ENCODE measurements at places on chromosomes 1 and 21.

GRCh38 chr1:180560868-180561600 lies 2.3 kb downstream of the OVAAL start:
- DNase-seq = peak; percentile 32

GRCh38 chr21:33578214-33578613 lies 10.3 kb downstream of the DONSON start:
- DNase-seq = no peak

DNA sequence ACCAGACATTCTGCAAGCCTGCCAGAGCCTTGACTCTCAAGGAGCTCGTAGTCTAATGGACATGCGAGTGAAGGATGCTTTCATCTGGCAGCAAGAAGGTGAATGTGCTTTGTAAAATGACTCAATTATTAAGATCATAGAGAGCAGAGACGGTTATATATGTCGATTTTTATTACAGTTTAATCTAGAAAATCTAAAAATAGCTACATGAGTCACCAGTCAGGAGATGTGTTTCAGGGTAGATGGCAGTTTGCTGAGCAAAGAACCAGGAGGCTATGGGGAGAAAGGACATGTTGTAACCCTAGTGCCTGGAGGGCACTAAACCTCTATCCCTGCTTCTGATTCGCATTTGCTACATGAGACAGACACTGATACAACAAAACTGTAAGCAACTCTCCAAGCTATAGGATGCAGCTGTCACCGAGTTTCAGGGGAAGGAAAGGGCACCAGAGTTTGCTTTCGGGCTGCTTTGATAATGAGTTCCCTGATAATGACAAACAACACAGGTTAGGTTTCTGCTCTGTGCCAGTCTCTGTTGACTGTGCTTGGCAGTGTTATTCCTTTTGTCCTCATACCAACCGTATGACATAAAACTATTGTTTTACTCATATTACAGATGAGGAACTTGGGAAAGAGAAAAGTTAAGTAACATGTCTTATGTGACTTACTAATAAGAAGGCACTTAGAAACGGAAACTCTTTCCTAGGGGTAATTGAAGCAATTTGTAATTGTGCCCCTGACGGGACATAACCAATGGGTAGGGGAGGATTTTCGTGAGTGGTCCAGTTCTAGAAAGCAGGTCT lies 43.2 kb downstream of the C1orf198 start:
- DNase-seq = peak; percentile 21

DNA sequence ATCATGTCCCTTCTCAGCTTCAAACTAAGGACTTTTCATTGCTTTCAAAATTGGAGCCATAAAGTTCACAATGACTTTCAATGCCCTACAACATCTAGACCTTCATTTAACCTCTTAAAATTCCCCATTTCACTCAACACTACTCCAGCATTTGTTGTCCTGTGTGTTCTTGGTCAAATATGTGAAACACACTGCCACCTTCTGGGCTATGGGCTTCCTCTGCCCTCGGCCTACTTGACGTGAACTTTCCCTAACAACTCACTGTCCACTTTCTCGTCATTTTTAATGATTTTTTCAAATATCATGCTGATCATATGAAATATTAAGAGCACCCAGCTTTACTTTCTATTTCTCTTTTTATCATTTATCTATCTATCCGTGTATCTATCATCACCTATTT lies 2018.4 kb downstream of the NCAM2 start:
- peak; percentile 16 for DNase-seq

DNA sequence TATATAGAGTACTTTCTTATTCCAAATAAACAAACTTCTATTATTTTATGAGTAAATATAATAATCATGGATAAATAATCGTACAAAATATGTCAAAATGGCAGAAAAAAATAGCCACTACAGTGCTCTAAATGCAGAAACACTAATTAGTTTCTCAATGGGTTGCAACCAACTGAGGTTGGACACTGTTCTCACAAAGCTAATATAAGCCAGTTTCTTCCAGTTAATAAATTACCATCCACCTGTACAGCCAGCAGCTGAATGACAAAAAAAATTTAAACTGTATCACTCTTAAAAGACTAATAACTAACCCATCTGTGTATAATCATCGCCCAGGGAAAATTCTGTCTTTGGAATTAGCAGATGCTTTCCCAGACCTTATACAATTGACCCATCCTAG lies 36.9 kb downstream of the GDAP2 start:
- no peak for DNase-seq

DNA sequence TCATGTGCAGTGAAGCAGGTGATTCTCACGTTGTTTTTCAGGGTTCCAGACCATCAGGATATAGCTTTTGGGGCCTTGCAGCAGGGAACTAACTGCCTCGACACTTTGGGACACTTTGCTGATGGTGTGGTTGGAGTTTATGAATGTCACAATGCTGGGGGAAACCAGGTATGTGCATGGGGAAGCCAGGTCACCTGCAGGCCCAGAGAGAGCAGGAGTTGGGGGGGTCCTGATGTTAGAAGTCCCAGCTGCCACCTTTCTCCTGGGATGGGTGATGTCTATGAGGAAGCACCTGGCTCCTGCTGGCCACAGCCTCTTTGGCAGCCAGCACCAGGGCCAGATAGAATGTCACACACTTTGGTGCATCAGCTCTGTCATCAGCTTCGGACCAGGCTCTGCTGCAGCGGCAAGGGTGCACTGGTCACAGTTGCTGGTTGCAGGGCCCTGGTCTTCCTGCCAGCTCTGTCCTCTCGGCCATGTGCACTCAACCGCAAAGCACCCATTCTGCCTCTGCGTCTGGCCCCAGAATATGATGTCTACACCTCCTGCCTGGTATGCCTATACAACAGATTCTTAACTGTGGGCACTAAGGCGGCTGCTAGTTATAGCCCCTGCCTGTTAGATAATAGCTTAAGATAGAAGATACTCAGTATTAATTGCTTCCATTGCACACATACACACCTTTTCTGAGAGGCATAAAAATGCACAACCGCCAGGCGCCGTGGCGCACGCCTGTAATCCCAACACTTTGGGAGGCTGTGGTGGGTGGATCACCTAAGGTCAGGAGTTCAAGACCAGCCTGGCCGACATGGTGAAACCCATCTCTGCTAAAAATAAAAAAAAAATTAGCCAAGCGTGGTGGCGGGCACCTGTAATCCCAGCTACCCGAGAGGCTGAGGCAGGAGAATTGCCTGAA lies 160.7 kb downstream of the PGBD5 start:
- DNase-seq = no peak

DNA sequence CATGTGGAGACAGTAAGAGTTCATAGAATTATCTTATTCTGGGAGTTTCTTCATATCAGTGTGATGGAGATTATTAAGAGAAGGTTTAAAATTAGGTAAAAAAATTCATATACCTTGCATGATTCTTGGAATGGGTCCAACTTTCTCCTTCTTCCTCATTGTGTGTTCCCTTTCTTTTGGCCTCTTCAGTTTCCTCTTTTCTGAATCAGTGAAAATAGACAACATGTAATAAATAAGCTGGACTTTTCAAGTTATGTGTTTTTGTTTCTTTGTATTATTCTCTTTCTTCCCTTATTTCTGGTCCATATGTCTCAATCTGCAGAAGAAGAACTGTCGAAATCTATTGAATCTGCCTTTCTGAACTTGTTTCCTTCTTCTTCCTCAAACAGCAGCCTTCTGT lies 30.5 kb downstream of the C4BPA start:
- DNase-seq = no peak

- DNase-seq = no peak
These were observed 512 bp downstream of the FBLIM1 start for GRCh38 chr1:15758953-15759661.

DNA sequence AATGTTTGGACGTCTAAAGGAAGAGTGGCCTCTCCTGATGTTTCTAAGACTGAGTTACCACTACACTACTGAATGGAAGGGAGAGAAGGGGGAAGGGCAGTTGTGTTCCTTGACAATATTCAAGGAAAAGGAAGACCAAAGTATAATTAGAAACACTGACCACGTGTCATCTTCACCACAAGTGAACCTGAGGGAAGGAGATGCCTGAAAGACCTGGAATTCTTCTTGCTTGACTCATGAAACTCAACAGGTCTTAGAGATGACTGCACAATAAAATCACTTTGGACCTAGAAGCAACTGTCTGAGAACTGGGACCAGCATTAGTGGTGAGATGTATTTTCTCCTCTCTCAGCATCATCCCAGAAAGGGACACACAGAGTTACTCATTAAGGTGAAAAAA lies 56.7 kb downstream of the PTPN14 start:
- peak; percentile 73 for DNase-seq

DNA sequence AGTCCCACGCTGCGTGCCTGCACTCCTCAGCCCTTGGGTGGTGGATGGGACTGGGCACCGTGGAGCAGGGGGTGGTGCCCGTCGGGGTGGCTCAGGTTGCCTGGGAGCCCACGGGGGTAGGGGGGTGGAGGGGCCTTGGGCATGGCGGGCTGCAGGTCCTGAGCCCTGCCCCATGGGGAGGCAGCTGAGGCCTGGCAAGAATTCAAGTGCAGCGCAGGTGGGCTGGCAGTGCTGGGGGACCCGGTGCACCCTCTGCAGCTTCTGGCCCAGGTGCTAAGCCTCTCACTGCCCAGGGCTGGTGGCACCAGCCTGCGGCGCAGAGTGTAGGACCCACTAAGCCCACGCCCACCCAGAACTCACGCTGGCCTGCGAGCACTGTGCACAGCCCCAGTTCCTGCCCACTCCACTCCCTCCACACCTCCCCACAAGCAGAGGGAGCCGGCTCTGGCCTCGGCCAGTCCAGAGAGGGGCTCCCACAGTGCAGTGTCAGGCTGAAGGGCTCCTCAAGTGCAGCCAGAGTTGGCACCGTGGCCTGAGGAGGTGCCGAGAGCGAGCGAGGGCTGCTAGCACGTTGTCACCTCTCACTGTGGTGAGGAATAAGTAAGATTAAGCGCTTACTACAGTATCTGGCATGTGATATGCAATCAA lies 12.8 kb downstream of the TNNI3K start:
- no peak for DNase-seq

GRCh38 chr1:95534985-95535384 lies 301.0 kb downstream of the RWDD3 start:
- DNase-seq = no peak

DNA sequence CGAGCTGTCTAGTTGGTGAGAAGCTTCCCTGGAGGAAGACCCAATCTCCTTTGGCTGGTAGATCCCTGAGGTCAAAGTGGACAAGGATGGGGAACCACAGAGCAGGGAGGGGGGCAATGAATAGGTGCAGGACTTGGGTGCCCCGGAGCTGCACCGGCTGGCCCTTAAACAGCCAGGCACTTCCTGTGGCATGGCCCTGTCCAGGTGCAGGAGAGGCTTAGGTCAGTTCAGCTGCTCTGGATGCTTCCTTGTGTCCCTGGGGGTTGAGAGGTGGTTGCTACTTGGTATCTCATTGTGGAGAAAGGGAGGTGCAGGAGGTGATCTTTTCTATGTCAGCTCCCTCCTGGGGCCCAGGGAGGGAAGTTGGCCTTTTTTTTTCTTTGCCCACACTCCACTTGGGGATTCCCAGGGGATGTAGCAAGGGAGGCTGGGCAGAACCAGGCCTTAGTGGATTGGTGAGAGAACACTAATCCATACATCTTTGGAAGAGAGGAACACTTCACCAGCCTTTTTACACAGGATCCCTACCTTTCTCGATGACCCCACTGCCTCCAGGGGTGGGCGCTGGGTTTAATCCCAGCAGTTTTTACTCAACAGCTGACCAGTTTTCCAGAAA lies 1.2 kb upstream of the ST3GAL3 start:
- no peak for DNase-seq

GRCh38 chr1:209729436-209729835 lies 24.8 kb downstream of the HSD11B1 start:
- DNase-seq = no peak

GRCh38 chr1:30777060-30777903 lies 19.7 kb upstream of the LAPTM5 start:
- DNase-seq = no peak

- no peak for DNase-seq
These were observed 113.5 kb downstream of the LHX9 start for GRCh38 chr1:198030682-198031081.

- peak; percentile 76 for DNase-seq
These were observed 40.6 kb downstream of the OPTC start for GRCh38 chr1:203534526-203534925.

- no peak for DNase-seq
These were observed 887.1 kb downstream of the LRRIQ3 start for GRCh38 chr1:73310797-73311381.

DNA sequence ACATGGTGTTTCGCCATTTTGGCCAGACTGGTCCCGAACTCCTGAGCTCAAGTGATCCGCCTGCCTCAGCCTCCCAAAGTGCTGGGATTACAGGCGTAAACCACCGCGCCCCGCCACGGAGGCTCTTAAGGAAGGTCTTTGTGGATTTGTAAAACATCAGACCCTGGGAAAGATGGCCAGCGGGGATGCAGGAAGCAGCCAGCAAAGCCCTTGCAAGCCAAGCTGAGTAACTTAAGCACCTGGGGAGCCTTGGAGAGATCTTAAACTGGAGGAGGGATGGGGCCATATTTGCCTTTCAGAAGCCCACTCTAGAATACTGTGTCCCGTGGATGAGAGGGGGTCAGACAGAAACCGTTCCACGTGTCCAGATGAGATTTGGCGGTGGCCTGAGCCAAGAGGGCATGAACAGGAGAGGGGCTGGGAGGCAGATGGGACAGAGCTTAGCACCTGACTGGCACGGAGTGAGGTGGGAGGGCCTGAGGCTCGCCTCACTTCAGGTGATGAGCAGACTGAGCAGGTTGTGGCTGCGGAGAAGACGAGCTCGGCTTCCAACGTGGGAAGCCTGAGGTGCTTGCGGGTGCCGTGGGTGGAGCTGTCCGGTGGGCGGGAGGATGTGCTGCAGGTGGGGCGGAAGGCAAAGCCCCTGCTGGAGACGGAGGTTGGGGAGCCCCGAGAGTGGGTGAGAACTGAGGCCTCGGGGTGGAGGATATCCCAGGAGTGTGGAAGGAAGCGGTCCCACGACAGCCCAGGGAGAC lies 11.7 kb downstream of the C1orf216 start:
- no peak for DNase-seq

- DNase-seq = no peak
These were observed 4.1 kb downstream of the PTPRU start for GRCh38 chr1:29240400-29240837.

DNA sequence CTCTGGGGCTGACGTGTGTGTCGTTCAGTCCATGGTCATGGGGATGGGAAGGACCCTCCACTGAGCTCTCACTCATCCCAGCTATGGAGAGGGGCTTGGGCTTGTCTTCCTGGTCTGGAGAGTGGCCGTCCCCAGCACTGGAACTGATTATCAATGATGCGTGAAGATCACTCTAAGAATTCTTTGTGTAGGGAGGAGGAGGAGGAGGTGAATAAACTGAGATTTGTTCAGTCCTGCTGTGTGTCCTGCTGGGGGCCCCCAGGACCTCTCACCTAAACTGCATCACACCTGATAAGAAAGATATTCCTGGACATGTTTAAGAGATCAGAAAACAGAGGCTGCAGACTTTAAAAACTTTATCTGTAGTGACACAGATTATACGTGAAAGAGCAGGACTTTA lies 21.2 kb downstream of the RHOU start:
- DNase-seq = no peak
